ENCODE measurements at places on chromosomes 7 and 10.

DNA sequence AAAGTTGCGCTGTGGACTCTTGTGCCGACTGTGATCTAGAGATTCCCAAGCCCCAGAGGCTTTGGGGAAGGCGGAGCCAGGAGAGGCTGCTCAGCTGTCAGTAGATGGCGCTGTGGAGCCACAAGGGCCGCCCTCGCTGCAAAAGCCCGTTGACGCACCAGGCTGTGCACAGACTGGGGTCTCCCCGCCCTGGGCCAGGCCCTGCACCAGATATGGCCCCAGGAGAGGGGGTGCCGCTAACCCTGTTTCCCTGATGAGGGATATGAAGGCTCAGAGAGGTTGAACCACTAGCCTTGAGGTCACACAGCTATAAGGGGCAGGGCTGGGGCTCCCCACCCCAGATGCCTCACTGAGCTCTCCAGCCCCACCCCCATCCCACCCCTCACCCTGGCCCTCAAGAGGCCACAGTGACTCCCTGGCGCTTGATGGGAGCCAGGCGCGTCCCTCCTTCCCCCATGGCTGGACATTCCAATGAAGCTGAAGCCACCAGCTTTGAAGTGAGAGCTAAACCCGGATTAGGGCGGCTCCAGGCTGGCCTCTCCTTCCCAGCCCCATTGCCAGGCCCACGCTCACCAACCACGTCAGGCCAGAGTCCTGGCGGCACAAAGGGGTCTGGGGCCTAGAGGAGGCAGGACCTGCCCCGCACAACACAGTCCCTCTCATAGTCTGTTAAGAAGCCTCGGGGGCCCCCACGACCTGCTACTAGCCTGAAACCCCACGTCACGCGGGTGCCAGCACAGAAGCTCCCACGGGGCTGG, 26.4 kb downstream of the MYL10 start:
- DNase-seq = peak; percentile 53

- DNase-seq = no peak
Observed at GRCh38 chr10:94013331-94013760, 19.6 kb downstream of the PLCE1 start.

DNA sequence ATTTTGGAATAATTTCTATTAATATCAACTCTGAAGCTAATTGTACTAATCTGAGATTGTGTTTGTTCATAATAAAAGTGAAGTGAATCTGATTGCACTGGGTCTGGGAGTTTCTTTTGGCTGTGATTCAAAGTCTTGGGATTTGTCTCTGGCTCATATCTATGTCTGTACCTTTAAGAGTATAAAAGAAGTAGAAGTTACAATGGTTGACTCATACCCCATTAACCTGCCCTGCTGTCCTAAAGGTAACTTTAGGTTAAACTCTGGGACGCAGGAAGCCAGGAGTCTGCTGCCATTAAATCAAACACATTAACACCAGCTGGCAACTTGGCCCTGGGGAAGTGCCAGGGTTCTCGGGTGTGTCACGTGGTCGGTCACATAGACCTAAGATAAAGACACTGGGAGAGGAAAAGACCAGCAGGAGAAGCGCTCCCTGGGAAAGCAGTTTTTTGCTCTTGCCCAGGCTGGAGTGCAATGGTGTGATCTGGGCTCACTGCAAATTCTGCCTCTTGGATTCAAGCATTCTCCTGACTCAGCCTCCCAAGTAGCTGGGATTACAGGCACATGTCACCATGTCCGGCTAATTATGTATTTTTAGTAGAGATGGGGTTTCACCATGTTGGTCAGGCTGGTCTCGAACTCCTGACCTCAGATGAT, 17.8 kb downstream of the SCD start:
- no peak for DNase-seq

DNA sequence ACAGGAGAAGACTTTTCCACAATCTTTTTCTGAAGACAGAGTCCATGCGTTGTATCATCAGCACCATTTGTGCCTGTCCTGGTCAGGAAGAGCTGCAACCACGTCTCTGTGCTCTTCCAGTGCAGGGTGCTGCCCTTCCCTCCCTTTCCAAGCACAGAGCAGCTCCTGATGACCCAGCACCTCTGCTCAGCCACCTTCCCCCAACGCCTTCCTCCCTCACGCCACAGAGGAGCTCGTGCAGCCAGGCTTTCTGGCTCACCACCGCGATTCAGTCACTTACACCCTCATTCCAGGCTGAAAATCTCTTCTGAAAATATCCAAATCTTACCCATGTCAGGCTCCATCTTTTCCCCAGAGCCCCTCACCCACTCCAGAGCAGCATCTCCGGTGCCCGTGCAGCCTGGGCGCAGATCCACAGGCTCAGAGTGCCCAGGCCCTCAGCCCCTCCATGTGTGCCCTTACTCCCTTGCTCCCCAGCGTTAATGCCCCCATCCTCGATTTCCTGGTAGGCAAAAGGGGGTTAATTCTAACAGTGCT, 181.5 kb downstream of the DIP2C start:
- DNase-seq = no peak

DNA sequence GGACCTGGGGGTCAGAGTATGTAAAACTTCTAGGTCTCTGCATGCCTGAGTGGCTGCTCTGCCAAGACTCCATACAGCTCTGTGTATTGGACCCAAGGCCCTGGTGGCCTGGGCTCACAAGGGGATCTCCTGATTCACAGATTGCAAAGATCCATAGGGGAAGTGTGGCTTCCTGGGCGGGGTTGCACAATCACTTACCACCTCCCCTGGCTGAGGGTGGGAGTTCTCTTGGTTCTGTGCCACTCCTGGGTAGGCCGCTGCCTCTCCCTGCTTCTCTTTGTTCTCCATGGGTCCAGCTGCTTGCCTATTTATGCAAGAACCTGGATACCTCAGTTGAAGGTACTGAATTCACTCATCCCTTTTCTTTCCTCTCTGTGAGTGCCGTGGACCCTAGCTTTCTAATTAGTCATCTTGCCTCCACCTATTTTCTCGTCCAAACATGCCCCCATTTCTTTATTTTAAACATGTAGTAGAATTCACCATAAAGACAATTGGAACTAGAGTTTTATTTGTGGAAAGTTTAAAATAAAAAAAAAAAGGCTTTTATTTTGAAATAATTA, 18.5 kb upstream of the AGR3 start:
- DNase-seq = no peak

DNA sequence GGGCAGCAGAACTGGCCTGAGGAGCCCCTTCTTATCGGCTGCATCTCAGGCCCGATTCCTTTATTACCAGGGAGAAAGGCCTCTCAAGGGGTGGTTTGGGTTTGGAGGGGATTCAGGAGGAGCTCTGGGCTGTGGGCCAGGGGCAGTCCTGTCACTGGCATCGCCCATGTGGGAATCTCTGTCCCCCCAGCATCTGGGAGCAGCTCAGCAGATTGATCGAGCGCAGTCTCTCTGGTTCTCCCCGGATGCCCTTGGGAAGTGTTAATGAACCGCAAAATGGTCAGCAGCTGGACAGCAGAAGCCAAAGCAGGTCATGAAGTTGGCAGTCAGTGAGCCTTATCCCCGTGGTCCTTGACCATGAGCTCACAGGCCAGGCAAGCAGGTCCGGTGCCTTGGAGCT, 104.4 kb upstream of the ANLN start:
- no peak for DNase-seq

DNA sequence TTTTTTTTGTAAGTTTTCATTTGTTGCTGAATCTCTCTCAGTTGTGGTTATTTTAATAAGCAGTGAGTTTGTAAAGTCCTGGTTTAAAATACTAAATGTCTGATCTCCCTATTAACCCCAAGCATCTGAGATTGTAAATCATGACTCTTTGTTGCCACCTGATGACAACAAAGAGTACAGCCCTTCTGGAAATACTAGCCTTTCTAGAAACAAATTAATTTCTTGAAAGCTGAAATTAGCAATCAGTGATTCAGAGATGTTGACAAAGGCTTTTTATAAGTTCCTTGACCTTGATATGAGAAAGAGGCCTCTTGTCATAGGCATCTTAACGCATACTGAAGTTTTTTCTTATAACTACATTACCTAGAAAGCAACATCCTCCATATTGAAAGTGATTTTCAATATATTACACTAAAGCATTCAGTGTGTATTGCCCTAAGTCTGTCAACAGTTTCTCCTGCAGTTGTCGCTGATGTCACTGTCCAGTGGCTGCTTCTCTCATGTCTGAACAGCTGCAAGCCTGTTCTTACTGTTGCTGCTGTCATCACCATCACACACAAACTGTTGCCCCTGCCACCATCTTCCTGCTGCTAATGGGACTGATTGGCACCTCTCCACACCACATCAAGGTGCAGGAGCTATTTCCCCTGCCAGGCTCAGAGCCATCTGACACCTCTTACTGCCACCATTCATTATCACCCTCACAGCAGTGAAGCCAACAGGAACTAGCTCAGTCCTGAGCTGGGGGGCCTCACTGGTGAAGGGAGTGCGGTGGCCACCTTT, 95.1 kb upstream of the LRGUK start:
- DNase-seq = no peak
